SK-N-MC (cell line): ENCODE measurements at places on chromosomes 16 and 17.

GRCh38 chr16:77786186-77786847 lies 2.0 kb upstream of the VAT1L start:
- DNase-seq = no peak

DNA sequence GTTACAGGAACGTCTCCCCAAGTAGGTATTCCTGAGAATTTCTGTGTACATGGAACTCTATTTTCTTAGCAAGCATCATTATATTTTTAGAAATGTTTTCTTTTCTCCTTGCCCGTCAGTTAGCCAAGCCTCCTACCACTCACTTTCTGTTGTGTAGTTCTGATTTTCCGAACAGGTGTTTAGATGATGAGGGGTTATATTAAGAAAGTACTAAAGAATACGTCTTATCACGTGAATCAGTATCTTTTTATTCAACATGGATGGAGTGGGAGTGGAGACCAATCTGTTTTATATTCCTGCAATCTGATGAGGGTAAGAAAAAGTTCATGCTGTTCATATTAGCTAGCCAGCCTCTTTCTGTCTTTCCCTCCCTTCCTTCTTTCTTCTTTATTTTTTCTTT lies 29.4 kb downstream of the MSI2 start:
- DNase-seq = no peak

GRCh38 chr17:54969658-54970572 lies 1.4 kb downstream of the STXBP4 start:
- no peak for DNase-seq

GRCh38 chr17:73952480-73953205 lies 250.8 kb upstream of the RPL38 start:
- no peak for DNase-seq

GRCh38 chr16:58218786-58219185 lies 20.9 kb upstream of the CSNK2A2 start:
- DNase-seq = no peak

GRCh38 chr17:1192911-1193699 lies 13.3 kb upstream of the ABR start:
- DNase-seq = no peak

- DNase-seq = no peak
Observed at GRCh38 chr16:4661661-4662060, 31.7 kb upstream of the NUDT16L1 start.

DNA sequence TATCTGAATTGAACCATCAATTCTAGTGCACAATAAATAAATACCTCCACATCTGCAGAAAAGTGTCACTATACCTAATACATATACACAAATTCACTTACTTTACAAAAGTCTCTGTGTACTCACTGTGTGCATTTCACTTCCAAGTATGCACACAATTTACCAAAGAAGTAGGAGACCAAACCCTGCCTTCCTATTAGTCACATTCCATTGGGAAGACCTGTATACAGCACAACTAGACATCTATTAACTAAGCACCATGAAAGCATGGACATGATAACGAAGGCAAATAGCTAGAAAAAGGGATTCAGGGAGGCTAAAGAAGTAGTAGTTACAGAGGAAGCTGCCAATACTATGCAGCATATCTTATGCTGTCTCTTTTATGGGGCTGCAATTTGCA lies 139.5 kb downstream of the SNX11 start:
- DNase-seq = no peak

DNA sequence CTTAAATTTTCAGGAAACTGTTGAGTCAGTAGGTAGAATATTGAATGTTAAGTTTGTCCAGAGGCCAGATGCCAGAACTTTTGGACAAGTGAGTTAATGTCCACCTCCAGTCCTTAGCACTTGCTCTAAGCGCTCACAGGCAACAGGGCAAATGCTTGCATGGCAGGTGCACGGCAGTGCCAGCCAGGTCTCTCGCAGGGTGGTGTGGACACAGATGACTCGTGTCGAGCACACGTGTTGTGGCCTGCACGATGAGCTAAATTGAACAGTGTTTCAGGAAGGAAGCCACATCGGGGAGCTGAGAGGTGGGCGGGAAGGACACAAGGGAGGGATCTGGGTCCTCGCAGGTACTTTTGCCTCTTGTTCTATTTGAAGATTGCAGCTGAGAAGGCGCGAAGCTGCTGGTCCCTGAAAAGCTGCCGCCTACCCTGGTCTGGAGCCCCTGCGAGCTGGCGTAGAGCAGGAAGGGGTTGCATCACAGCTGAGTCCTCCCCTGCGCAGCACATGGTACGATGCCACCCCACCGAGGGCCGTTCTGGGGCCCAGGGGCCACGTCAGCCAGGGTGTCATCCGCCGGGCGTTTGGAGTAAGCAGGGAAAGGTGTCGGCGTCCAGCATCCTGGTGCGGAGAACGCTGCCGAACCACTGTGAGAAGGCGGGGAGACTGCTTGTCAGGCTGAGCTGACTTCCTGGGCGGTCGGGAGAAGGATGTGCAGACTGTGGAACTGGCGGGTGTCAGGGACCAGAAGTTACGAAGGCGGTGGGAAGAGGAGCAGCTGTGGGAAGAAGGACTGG lies 6.3 kb downstream of the RAB40C start:
- DNase-seq = no peak

GRCh38 chr17:76556765-76557367 lies 17.0 kb downstream of the PRCD start:
- DNase-seq = no peak

- no peak for DNase-seq
Observed at GRCh38 chr17:18246109-18246725, 12.3 kb downstream of the FLII start.

- no peak for DNase-seq
Observed at GRCh38 chr16:87380403-87380802, 3.2 kb downstream of the FBXO31 start.

DNA sequence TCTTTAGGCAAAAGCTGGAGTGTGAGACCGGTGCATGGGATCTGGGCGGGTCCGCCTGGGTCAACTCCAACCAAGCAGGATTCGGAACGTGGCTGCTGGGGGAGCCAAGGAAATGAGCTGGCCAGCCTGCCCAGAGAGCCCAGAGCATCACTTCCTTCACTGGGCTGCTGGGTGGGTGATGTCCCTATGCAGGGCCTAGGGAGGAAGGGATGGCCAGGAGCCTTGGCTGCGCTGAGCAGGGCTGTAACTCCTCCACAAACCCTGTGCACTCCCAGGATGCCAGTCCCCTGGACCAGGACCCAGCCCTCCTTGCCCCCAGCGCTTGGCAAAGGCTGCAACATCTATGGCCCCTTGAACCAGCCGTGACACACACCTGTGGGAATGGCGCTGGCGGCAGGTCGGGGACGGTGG lies 138.4 kb downstream of the RAB11FIP4 start:
- no peak for DNase-seq

- DNase-seq = no peak
Observed at GRCh38 chr17:68750208-68750562, 149.0 kb upstream of the FAM20A start.

GRCh38 chr17:29572691-29573557 lies 4.4 kb downstream of the TP53I13 start:
- DNase-seq = no peak

- DNase-seq = no peak
Observed at GRCh38 chr17:30253312-30253711, 17.8 kb upstream of the SLC6A4 start.

- DNase-seq = no peak
Observed at GRCh38 chr16:12480916-12481315, 322.8 kb downstream of the CPPED1 start.

DNA sequence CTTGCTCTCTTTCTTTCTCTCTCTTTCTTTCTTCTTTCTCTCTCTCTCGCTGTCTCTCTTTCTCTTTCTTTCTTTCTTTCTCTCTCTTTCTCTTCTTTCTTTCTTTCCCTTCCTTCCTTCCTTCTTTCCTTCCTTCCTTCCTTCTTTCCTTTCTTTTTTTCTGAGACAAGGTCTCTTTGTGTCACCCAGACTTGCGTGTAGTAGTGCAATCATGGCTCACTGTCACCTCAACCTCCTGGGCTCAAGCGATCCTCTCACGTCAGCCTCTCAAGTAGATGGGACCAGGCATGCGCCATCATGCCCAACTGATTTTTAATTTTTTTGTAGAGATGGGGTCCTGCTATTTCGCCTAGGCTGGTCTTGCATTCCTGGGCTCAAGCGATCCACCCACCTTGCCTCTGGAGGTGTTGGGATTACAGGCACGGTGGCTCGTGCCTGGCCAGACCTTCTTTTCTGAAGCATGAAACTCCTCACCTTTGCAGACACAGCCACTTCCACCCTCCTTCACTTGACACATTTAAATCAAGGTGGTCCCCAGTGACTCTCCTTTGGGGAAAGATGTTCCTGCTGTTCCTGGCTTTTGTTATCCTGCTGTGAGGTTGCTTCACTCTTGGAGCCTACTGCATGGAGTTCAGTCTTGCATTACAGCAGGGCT lies 26.8 kb upstream of the NKD1 start:
- no peak for DNase-seq

DNA sequence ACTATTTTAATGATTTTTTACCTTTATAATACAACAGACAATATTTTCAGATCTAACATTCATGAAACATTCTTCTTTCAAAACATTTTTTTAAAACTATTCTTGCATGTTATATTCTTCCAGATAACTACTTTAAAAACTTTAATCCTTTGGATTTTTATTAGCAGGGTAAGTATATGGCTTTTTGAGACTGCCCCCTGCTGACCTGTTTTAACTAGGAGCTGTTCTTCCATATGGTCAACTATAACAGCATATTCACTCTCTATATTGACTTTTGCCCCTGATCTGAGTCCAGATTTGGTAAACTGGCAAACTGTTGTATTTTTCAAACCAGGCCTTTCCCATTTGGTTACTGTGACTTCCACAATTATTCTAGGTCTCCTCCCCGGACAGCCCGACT lies 16.5 kb downstream of the ZNF18 start:
- DNase-seq = no peak

DNA sequence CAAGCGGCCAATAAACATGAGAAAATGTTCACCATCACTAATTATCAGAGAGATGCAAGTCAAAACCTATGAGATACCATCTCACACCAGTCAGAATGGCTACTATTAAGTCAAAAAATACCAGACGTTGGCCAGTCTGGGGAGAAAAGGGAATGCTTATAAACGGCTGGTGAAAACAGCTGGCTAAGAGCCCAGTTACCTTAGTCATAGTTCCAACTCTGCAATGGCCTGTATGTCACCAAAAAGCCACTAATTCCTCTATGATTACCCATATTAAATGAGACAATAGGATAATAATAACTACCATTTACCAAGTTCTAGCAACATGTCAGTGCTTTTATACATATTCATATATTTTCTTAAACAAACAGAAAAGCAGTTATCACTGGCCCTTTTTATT lies 42.9 kb upstream of the CDRT4 start:
- DNase-seq = no peak

DNA sequence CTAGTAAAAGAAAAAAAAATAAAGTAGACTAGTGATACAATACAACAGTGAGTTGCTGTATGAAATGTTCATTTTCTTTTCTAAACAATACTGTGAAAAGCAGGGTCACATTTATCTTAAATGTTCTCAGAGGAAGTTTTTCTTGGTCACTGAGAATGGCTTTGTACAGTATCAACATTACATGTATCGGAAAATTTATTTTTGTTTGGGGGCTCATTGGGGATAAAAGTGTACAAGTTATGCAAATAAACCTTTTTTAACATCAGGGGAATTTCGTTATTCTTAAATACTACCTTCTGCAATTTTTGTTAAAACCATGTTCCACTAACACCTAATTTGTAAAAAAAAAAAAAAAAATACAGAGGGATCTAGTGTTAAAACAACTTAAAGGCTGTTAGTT lies 8.7 kb upstream of the ZNF594 start:
- no peak for DNase-seq

GRCh38 chr17:10626390-10626789 lies 30.7 kb downstream of the MYH3 start:
- DNase-seq = no peak

GRCh38 chr16:86516623-86517003 lies 6.3 kb downstream of the FOXF1 start:
- DNase-seq = no peak

DNA sequence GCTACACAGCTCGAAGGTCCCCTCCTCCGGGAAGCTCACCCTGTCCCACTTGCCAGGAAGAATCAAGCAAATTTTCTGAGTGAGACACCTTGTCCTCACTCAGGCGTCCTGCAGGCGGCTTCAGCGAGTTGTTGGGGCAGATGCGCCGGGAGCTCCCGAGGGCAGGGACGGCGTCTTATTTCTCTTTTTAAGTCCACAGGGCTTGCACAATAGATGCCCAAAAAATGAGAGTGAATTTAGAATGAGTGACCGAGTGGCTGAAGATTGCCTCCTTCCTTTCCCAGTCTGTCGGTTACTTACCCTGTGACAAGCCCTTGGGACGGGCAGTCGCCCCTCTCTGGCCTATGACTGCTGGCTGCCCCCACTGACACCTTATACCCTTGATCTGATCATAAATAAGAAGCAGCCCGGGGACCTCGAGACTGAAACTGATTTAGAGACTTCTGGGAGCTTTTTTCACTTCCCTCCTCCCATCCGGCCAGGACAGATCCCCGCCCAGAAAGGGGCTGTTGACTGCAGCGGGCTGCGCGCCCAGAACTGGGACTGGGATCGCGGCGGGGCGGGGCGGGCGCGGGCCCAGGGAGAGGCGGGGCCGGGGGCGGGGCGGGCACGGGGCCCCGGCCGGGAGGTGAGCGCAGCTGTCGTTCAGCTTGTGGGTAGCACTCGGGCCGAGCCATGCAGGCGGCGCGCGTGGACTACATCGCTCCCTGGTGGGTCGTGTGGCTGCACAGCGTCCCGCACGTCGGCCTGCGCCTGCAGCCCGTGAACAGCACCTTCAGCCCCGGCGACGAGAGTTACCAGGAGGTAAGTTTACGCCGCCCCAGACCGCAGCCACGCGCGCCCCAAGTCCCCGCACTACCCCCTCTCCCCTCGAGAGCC lies at the start of gene TTYH2:
TTYH2 (plus strand) TSS at position 659 of the 879 bp plus-strand sequence; CDS start at position 676, 17 bp downstream.
- no peak for DNase-seq

GRCh38 chr16:8718851-8719680 lies 44.6 kb downstream of the ABAT start:
- DNase-seq = peak; percentile 14

DNA sequence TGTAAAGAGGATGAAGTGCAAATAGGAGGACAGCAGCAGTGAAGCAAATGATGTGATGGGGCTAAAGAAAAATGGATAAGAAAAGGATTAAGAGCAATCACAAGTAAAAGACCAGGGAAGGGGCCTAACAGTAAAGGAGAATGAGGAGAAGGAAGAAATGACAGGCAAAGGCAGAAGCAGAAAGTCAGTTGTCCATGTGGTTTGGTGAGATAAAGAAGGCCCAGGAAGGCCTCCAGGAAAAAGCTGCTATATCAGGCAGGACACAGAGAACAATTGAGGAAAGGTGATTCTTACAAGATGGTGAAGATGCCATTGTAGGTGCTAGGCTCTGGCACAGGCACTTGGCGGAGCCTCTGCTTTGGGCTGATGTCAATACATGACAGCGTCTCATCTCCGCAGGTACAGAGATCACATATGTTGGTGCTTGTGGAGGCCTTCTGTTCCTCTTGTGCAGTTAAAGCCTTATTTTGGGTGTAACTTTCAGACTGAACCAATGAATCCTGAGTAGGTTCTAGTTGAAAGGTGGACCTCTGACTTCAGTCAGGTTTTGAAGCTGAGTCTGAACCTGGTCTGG lies 18.1 kb downstream of the RDM1 start:
- no peak for DNase-seq
